IMR-90 (cell line): ENCODE measurements at places on chromosomes 2 and 18. TPM values are rescaled to one million over a fixed set of nuclear protein-coding genes. Genes with fewer than 3 reads are reported as not detected.

- DNase-seq: no peak
These were observed 164.9 kb upstream of the SALL3 start for GRCh38 chr18:78814766-78815165.

DNA sequence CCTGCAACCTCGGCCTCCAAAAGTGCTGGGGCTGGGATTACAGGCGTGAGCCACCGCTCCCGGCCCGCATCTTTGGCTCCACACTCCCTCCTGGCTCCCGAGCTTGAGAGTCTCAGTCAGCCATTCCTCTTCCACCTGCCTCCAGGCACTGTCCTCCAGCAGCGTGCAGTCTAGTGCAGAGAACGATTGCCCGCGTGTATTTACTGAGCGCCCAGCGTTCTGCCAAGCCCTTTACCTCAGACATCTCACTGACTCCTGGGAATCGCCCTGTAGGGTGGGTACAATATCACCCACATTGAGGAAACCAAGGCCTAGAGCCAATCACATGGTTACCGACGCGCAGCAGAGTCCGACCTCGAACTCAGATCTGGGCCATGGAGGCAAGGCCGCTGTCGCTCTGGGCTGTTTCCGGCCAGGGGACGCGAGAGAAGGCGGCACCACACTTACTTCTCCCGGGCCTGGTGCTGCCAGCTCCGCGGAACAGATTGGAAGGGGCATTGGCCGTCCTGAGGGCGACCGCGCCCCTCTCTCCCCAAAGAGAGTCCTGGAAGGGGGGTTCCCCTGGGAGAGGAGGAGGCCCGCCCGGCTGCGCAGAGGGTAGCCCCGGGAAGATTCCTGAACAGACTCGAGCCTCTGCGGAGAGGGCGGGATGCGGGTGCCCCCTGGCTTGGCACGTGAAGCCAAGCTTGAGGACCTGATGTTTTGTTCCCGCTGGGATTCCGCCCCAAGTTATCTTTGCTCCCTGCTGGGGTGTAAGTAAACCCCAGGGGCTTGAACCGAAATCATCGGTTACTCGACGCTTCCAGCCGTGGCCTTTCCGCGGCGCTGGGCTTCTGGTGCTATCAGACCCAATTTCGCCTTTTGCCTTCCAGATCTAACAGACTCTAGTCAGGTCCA lies 5.2 kb upstream of the DLX2 start:
- DNase-seq: no peak

The ACVR1C gene
- total RNA-seq: 0.18 and 0.28 TPM in 2 replicates

The BMP10 gene
- not detected in 2 replicates for total RNA-seq

The TWIST2 gene
- 9.3 and 14.7 TPM in 2 replicates for total RNA-seq

The DUSP19 gene
- total RNA-seq: 1.4 and 2.5 TPM in 2 replicates
